A549 treated with AZD2906 at 1 μM for 4 hours (cell line): ENCODE measurements at places on chromosomes 6 and 20. TPM values are rescaled to one million over a fixed set of nuclear protein-coding genes. Genes with fewer than 3 reads are reported as not detected.

ADGB gene
- not detected in 5 replicates for total RNA-seq

CALHM5 gene
- total RNA-seq: 0.03 to 0.09 TPM (median 0.05 TPM) in 5 replicates

TMEM244 gene
- total RNA-seq: not detected in 5 replicates

NINL gene
- total RNA-seq: 12.8 to 16.3 TPM (median 15.3 TPM) in 5 replicates

PPP1R16B gene
- total RNA-seq: 0.08 to 0.17 TPM (median 0.15 TPM) in 5 replicates

MUC22 gene
- total RNA-seq: 0.01 to 0.03 TPM (median 0.02 TPM) in 5 replicates

SLC22A7 gene
- not detected in 5 replicates for total RNA-seq

ADGRB3 gene
- total RNA-seq: not detected in 5 replicates

KHDC1L gene
- 0.22 to 0.33 TPM (median 0.26 TPM) in 5 replicates for total RNA-seq

BEND3 gene
- total RNA-seq: 2.9 to 3.5 TPM (median 3.1 TPM) in 5 replicates

NRN1 gene
- 0.58 to 0.81 TPM (median 0.74 TPM) in 5 replicates for total RNA-seq

NFATC2 gene
- total RNA-seq: 7.4 to 8.9 TPM (median 8.4 TPM) in 5 replicates

SNRNP48 gene
- total RNA-seq: 8.3 to 10.0 TPM (median 9.0 TPM) in 5 replicates

TBC1D22B gene
- total RNA-seq: 4.8 to 5.5 TPM (median 5.2 TPM) in 5 replicates
